Skeletal muscle cell (primary cell): ENCODE measurements at places on chromosomes 4 and X.

GRCh38 chrX:78506248-78506647, 152.9 kb downstream of the RTL3 start:
- DNase-seq, result no peak

DNA sequence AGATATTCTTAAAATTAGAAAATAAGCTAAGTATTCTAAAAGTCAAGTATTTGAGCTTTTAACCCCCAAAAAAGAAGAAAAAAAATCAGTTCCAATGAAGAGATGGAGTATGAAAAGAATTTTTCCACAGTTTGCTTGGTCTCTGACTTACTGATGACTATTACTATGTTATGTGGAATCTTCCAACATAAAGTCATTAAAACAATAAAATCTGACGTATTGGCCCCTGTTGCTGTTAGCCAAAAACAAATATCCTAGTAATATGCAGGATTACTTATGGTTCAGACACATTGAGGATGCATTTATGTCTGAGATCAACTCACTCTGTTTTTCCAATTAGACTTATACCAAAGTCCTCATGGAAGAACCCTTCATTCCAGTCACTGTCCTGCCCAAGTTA, 517.2 kb upstream of the ADGRL3 start:
- peak; percentile 18 for DNase-seq

- DNase-seq, result no peak
Observed at GRCh38 chrX:13571136-13571535, 1.7 kb downstream of the EGFL6 start.

GRCh38 chrX:68839771-68840170, 10.9 kb downstream of the EFNB1 start:
- DNase-seq, result no peak

DNA sequence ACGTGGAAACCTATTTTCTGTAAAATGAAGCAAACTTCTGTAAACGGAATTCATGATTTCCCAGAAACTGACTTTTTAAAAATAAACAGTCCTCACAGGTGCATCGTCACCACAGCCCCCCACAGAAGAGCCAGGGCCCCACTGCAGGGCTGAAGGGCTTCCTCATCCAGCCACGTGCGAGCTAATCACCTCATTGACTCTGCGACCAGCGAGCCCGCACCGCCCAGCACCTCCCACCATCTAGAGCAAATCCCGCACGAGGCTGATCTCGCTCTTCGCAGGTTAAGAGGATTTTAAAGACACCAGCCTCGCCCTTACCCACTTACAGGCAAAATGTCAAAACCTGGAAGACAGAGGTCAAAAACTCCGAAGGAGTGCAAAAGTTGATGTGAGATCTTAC, 14.8 kb downstream of the PPP2R3B start:
- DNase-seq, result no peak

- no peak for DNase-seq
Observed at GRCh38 chr4:37645736-37646135, 40.4 kb downstream of the RELL1 start.

DNA sequence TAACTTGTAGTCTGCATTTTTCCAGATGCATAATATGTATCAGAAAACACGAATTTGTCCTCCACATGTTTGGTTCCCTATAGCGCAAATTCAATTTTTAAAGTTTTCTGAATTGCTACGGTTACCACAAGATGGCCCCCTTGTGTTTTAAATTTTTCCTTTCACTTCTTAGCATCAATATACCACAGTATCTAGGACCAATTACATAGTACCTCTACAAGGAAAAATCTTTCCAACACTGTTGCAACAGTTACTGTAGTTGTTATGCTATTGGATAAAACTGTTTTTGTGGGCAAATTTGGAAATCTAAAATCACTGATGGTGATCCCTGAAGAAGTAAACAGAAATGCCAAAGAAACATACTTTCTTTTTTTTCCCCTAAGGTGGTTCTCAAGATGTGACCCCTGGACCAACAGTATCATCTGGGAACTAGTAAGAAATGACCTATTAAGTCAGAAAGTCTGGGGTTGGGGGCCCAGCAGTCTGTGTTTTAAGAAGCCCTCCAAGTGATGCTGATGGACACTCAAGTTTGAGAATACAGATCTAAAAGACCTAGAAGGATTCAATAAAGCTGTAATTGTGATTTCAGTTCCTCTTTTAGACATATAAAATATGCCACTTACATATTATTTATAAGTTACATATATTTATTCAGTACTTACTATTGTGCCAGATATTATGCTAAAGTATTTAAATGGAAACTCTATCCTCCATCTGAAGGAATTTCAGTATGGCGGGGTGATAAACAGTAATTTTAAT, 3.1 kb downstream of the ZGRF1 start:
- no peak for DNase-seq

- DNase-seq, result no peak
Observed at GRCh38 chr4:102477657-102478056, 23.5 kb upstream of the NFKB1 start.

DNA sequence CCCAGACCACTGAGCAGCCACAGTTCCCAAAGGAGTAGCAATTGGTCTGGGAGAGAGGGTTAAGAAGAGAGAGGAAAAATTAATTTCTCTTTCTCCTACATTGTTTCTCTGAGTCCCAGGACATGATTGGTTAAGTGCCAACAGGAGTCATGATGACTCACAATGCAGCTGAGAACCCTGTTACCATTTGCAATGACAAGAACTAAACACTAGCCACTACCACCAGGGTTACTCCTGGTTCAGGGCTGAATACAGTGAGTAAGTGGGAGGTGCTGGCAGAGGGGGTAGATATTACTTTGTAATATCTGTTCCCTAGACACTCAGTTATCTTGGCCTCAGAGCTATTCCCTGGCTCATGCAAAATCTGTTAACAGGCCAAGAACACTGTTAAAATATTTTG, 18.0 kb downstream of the ETDC start:
- DNase-seq, result peak; percentile 85

GRCh38 chr4:27360790-27361267, 500.2 kb downstream of the STIM2 start:
- peak; percentile 71 for DNase-seq

GRCh38 chr4:41896648-41897047, 38.6 kb upstream of the TMEM33 start:
- DNase-seq, result no peak

GRCh38 chrX:20637351-20637750, 370.6 kb upstream of the RPS6KA3 start:
- no peak for DNase-seq

GRCh38 chr4:151315212-151315886, 10.1 kb downstream of the SH3D19 start:
- no peak for DNase-seq

- DNase-seq, result no peak
Observed at GRCh38 chrX:47499293-47499692, 16.3 kb upstream of the ZNF41 start.

- DNase-seq, result no peak
Observed at GRCh38 chrX:16827225-16827624, 41.0 kb downstream of the TXLNG start.

DNA sequence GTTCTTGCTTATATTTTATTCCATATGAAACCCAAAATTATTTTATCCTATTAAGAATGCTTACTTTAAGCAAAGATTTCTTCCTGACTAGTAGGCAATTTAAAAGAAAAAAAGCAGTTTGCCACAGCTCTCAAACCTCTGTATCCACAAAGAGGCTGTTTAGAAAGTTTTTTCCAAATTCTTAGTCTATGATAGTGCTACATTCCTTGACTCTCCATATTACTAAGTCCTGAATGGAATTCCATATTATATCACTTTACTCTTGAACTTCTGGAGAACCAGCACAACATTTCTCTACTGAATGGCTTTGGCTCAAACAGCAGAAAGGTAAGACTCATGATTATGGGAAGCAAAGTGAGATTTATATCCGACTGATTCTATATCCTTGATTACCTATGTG, 8.3 kb downstream of the SLC10A6 start:
- DNase-seq, result no peak

DNA sequence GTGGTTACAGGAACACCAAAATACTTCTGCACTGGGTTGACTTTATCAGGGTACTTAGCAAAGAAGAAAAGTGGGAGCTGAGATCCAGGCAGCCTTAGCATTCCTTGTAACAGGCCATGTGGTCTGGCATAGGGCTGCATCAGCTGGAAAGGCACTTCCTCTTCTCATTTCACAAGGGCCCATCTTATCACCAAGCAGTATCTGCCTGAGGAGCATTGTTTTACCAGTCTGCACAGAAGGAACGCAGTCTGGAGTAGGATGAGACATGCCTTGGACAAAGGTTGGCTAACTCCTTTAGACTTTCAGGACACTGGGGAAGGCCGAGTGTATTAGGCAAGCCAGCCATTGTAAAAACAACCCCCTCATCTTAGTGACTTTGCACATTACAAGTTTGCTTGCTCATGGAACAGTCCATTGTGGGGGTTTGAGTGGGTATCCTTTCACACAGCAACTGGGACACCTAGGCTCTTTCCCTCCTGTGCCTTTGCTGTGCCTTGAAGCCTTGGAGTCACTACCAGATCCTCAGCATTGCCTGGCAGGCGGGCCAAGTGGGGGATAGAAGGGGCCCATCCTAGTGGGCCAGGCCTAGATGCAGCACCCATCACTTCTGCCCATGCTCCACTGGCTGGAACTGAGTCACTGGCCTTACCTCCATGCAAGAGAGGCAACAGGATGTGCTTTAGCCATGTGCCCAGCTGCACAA, 4.6 kb downstream of the SUV39H1 start:
- no peak for DNase-seq

GRCh38 chrX:100368167-100368566, 41.9 kb downstream of the PCDH19 start:
- DNase-seq, result no peak

GRCh38 chrX:116972362-116972761, 509.6 kb upstream of the CT83 start:
- DNase-seq, result no peak

DNA sequence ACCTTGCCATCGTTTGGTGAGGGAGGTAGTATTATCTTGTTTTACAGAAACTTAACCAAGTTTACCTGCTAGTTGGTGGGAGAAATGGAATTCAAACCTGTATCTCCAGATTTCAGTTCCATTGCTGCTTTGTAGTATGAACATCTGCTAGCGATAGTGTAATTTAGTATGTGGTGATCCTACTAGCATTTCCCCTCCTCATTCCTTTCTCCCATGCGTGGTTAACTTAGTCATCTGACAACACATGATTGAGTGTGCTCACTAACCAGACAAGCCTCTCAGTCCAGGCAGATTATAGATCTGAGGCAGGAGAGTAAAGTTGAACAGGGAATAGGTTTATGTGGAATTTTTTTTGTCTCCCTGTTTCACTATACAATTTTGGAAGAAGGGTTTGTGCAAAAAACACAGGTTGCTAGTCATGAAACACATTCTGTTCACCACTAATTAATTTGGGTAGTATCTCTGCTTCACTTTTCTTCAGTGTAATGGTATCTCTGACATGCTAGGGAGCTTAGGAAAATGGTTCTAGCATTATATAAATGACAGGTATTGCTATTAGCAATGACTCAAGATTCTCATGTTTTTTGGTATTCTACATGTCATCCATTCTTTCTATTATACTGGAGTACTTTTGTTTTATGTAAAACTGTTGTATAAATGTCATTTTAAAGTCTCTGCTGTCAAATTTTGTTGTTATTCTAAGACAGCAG, 21.7 kb downstream of the RBPJ start:
- DNase-seq, result peak; percentile 65

DNA sequence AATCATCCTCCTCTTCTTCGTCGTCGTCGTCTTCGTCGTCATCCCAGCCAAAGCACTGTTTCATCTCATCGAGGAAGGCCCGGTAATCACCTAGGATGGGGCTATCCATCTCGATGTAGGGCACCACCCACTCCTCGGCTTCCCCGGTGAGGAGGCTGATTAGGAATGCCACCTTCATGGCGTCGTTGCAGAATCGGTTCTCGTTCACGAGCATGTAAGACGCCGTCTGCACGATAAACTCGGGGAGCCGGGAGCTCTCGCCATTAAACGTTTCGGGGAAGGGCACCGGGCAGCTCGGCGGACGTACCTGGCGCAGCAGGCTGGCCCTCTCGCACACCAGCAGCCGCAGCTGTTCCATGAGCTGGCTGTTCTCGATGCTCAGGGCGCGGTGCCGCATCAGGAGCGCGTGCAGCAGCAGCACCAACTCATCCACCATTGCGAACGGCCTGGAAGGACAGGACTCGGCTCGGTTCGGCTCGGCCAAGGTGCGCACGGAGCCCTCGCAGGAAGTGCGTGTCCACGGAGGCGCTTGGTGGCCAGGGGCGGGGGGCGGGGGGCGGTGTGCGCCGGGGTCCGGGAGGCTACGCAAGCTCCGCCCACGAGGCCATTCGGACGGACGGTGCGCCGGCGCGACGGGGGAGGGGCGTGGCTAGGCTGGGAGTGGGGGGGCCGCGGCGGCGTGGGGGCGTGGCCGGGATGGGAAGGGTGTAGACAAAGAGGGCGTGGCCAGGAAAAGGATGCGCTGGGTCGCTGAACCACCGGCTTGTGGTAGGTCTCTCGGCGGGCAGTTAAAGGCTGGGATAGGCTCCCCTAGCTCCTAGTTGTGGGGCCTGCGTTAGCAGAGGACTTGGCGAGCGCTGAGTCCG, at the start of gene LDOC1:
LDOC1 (minus strand) TSS at position 544 of the 866 bp plus-strand sequence; CDS start at position 436, 108 bp downstream.
- peak; percentile 44 for DNase-seq

DNA sequence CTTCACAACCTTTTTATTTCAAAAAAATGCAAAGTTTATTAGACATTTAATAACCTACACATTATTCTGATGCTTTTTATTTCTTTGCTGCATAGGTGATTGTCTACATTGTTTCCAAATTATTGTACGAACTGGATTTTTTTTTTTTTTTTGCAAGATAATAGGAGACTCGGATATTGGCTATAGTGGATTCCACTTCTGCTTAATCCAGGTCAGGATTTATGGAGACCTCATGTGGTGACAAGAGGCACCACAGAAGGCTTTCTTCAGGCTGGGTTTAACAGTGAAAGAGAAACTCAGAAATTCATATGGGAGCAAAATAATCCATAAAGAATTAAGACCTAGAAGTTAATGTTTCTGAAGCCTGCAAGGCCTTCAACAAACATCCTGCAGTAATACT, 2.4 kb upstream of the SLIT2 start:
- DNase-seq, result no peak

DNA sequence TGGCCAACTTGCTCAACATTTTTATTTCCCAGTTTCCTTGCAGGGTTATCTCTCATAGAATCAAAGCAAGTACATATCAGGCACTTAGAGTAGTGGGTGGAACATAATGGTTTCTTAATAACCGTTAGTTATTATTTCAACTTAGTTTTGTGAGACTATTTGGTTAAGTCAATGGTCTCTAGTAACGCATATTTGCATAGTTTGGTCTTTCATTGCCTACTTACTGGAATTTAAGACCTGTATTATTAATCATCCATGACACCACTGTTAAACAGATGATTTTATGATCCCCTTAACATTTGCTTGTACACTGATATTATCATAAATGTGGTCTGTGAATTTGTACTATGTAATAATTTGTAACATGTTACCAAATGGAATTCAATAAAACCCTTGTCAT, 70.9 kb upstream of the SMIM31 start:
- DNase-seq, result no peak

- DNase-seq, result peak; percentile 51
Observed at GRCh38 chr4:177177541-177178081, 132.1 kb upstream of the NEIL3 start.

GRCh38 chrX:133177202-133177601, 41.0 kb downstream of the TFDP3 start:
- no peak for DNase-seq
